ENCODE measurements at places on chromosomes 16 and 17. TPM values are rescaled to one million over a fixed set of nuclear protein-coding genes. Genes with fewer than 3 reads are reported as not detected.

TNP2 gene
- not detected for total RNA-seq

TLCD2 gene
- total RNA-seq, result 29.0 TPM

SLC5A11 gene
- 2.4 TPM for total RNA-seq

NHLRC4 gene
- 0.26 TPM for total RNA-seq

HIGD1B gene
- not detected for total RNA-seq

GRCh38 chr16:5590416-5590815, 492.8 kb upstream of the EEF2KMT start:
- no peak for DNase-seq

DNA sequence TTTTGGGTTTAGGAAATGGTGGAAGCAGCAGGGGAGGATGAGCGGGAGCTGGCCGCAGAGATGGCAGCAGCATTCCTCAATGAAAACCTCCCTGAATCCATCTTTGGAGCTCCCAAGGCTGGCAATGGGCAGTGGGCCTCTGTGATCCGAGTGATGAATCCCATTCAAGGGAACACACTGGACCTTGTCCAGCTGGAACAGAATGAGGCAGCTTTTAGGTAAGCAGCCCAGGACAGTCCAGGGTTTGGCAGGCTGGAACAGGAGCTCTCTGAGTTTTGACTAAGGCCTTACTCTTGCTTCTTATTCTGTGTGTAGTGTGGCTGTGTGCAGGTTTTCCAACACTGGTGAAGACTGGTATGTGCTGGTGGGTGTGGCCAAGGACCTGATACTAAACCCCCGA, 41.4 kb downstream of the SF3B3 start:
- DNase-seq, result no peak

- peak; percentile 53 for DNase-seq
These were observed 301.9 kb downstream of the SOX9 start for GRCh38 chr17:72422505-72423285.

GRCh38 chr17:14604591-14605266, 303.8 kb downstream of the HS3ST3B1 start:
- no peak for DNase-seq

Measured in mucosa of descending colon (tissue), 3 donors.